ENCODE measurements at places on chromosomes 2 and 18.

GRCh38 chr2:26880910-26881435, 33.0 kb downstream of the DPYSL5 start:
- DNase-seq: no peak

DNA sequence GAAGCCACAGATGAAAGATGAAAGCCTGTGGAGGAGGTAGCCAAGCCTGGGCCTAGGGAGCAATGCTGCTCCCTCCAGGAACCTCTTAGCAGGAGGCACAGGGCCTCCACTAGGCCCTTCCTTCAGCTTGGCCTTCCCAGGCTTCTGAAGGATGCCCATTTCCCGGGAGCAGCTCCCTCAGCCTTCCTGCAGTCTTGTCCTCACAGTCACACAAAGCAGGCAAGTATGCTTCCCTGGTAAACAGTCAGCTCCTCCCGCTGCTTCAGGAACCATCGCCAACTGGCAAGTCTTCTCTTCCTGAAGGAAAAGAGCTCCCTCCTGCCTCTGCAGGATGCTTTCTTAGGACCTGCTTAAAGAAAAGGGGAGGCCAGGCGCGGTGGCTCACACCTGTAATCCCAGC, 53.2 kb downstream of the SMAD7 start:
- DNase-seq: no peak

DNA sequence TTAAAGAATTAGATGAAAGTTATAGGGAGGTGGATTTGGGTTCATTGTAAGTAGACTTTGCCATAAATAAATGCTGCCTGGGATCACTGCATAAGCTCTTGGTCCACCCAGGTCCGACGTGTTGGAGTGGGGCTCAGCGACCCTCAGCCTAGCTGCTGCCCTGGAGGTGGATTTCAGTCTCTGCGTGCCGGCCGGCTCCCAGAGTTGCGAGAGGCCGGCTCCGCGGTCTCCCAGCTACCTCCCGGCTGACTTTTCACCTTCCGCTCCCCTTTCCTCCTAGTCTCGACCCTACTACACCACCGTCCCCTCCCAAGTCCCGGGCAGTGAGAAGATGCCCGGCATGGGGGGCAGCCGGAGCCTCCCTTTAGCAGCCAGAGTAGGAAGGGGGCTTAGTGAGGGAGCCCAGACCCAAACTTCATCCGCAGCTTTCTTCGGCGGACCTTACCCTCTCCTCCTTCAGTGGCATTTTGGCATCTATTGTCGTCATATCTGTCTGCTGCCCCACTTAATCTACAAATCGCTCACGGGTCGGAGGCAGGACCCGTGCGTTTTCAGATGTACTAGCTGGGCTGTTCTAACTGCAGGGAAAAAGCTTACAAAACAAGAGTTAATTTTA, 8.1 kb downstream of the EMX1 start:
- DNase-seq: no peak

DNA sequence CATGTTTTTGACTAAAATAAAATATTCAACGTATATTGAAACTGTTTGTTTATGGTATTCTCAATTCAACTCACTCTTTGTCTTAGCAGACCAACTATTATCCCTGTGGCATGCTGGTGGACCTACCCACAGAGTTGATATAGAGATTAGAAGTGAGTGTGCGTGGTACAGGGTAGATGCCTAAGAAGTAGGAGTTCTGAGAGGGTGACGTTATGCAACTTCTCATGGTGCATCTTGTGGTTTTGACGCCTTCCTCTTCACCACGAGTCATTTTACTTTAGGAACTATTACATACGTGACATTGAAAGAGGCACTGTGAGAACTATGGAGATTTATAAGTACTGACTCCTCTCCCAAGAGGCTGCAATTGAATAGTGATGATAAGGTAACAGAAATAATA, 26.6 kb upstream of the NAPG start:
- DNase-seq: no peak

- DNase-seq: no peak
Observed at GRCh38 chr2:181844551-181845290, 46.8 kb upstream of the ITPRID2 start.

DNA sequence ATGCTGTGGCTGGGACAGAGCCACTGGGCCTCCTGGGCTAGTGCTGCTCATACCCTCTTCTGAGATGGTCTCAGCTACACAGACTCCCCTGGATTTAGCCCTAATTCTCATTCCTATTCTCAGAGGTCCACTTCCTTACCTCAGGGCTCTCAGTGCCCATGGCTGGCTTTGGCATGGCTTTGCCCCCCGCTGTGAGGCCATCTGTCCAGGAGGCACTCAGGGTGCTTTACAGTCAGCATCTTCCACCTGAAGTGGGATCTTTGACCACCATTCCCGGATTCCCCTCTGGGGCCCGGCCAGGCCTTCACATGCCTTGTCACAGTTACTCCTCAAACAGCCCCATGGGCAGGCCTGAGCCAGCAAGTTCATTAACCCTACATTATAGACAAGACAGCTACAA, 161.8 kb downstream of the CELF4 start:
- DNase-seq: no peak

- DNase-seq: peak; percentile 31
Observed at GRCh38 chr2:178819992-178820391, 12.8 kb upstream of the TTN start.

GRCh38 chr2:41379496-41380221, 668.2 kb upstream of the PKDCC start:
- DNase-seq: no peak

DNA sequence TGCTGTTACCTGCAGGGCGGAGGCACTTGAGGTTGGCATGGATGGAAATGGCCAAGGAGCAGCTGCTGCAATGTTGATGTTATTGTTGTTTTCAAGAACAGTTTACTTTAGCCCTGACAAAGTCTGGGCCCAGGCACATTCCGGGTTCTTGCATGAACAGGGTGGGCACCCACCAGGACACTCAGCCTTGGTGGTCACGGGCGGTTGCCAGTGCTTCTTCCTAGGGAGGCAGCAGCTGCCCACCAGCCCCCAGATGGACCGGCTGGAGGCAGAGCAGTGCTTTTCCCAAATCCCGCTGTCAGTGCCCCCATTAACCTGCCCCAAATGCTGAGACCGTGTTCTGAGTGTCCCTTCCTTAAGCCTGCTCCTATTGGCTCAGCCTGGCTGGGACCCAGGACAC, 38.5 kb upstream of the B3GNT7 start:
- DNase-seq: no peak

GRCh38 chr2:73651591-73652230, 9.5 kb upstream of the NAT8 start:
- DNase-seq: no peak

DNA sequence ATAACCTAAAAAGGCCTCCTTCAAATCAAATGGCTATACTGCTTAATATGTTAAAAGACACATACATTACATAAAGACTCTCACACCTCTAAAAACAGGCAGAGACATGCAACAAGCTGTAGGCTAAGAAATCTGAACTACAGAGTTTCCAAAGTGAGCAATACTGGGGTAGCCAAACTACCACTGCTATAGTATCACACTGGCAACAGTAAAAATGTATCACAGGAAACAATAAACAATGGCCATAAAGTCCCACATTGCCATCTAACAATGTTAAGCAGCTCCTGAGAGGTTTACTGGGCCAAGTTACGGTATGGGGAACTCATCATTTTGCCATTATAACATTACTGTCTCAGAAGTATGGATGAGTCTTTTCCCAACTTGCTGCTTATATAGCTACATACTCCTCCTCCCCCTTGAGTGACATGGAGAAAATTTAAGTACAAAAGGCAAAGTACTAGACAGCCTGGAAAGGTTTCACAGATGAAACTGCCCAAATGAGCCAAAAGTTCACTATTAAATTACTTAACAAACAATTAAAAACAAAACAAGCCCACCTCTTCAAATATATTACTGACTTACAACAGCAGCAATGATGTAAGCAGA, 50.3 kb downstream of the SS18 start:
- no peak for DNase-seq

GRCh38 chr2:105856581-105856980, 111.9 kb downstream of the NCK2 start:
- no peak for DNase-seq

- peak; percentile 91 for DNase-seq
Observed at GRCh38 chr2:67526283-67526682, 129.2 kb downstream of the ETAA1 start.

- DNase-seq: no peak
Observed at GRCh38 chr18:7585276-7585670, 18.2 kb downstream of the PTPRM start.

- no peak for DNase-seq
Observed at GRCh38 chr2:217631115-217631514, 371.7 kb downstream of the TNS1 start.

GRCh38 chr2:62941413-62941812, 109.2 kb upstream of the OTX1 start:
- no peak for DNase-seq

DNA sequence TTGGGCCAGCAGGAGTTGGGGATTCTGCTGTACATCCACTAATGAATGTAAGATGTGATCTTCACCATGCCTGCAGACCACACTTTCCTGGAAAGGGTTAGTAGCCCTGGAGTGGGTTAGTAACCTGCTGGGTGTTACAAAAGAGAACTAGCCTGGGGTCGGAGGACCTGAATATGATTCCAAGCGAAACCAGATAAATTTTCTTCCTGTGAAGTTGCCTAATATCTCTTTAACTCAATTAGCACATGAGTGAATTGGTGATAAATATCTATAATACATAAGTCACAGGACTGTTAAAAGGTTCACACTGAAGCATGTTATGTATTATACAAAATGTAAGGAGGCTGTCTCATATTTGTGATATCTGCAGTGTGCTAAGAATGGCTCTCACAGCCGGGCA, 291.0 kb downstream of the CNTNAP5 start:
- no peak for DNase-seq

DNA sequence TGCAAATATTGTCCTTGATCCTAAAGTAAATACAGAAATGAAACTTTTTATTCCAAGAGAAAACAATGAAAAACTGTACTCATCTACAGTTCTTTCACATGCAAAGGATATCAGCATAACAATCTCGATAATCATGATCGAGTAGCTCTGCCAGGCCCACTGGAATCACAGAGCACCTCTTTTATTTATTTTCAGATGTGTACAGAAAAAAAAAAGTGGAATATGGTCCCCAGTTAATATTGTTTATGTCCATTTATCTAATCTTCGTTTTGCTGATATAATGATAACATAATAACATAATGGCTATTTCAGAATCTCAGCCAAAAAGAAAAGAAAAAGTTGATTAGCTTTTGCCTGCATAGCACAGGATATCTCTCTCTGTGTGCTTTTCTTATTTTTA, 6.5 kb downstream of the ZNF385B start:
- no peak for DNase-seq

- DNase-seq: no peak
Observed at GRCh38 chr2:26150243-26150642, 22.6 kb upstream of the GAREM2 start.

DNA sequence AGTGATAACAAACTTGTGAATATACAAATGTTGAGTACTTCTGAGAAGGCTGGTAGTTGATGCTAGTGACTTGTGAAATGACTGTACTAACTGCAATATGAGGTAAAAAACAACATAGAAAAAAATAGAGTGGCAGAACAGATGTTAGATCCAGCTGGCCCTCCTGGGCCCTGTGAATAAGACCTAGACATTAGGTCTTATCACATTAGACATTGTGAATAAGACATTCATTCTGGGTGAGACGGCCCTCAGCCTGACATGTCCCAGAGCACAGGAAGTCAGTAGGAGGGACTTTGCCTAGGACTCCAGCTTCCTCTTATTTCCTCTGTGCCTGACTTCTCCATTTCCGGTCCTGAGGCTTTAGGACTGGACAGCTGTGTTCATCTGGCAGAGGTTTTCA, 22.9 kb downstream of the DOK1 start:
- DNase-seq: no peak

- DNase-seq: no peak
Observed at GRCh38 chr2:241036397-241036963, 38.1 kb downstream of the SNED1 start.

- DNase-seq: no peak
Observed at GRCh38 chr18:37502036-37502435, 63.6 kb downstream of the CELF4 start.

GRCh38 chr2:76295762-76296161, 585.0 kb upstream of the GCFC2 start:
- no peak for DNase-seq

GRCh38 chr18:2138552-2138951, 432.8 kb downstream of the METTL4 start:
- DNase-seq: no peak

- peak; percentile 64 for DNase-seq
Observed at GRCh38 chr18:34809451-34810072, 99.5 kb downstream of the DTNA start.

- no peak for DNase-seq
Observed at GRCh38 chr2:161625314-161625919, 1.2 kb downstream of the SLC4A10 start.

DNA sequence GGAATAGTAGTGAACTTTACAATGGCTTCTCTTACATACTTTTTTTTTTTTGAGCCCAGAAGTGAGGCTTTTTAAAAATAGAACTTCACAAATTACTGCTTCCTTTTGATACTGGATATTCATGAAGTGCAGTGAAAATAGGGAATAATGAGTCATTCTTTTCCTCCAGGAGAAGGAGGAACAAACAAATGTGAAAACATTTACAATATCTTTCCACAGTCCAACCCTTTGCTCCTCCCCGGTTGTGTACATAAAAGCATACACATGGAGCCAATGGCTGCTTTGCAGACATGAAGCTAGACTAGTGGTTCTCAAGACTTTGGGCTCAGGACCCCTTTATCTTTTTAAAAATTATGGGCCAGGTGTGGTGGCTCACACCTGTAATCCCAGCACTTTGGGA, 266.9 kb downstream of the GBX2 start:
- DNase-seq: no peak

DNA sequence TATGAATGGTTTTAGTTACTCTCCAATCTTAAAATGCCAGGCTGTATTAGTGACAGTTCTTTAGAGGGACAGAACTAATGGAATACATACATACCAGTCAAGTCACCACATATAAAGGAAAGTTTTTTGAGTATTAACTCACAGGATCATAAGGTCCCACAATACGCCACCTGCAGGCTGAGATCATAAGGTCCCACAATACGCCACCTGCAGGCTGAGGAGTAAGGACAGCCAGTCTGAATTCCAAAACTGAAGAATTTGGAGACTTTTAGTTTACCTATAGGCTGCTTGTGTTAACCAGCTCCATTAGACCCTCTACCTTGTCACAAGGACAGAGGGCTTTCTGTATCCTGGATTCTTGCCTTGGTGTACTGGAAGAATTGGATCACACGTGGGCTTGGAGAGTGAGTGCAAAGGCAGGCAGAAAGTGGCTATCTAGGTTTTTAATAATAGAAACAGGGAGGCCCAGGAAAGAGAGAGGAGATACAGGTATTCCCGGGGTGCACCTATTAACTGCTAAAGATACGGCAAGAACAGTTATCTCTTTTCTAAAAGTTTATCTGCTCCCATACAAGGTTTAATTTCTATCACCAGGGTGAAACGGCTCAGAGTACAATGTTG, 234.9 kb upstream of the CYRIA start:
- DNase-seq: peak; percentile 30

DNA sequence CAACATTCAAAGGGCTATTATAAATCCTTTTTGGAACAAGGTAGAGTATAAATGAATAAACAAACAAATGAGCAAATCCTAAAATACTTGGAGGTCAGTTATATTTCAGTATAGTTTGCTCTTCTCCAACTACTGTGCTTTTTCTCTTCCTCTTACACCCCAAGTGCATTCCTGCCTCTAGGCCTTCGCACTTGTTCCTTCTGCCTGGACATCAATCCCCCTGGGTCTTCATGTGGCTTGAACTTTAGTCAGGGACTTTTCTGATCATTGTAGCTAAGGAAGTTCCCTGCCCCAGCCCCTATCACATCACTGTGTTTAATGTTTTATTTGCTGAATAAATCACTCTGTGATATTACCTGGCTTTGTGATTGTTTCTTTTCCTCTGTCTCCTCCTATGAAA, 418.2 kb upstream of the HNRNPA3 start:
- DNase-seq: no peak

Measured in choroid plexus epithelial cell (primary cell).